ENCODE measurements at places on chromosomes 3 and 15.
A peak's percentile ranks its signal among the peaks of the same experiment; 100 is the strongest.

DNA sequence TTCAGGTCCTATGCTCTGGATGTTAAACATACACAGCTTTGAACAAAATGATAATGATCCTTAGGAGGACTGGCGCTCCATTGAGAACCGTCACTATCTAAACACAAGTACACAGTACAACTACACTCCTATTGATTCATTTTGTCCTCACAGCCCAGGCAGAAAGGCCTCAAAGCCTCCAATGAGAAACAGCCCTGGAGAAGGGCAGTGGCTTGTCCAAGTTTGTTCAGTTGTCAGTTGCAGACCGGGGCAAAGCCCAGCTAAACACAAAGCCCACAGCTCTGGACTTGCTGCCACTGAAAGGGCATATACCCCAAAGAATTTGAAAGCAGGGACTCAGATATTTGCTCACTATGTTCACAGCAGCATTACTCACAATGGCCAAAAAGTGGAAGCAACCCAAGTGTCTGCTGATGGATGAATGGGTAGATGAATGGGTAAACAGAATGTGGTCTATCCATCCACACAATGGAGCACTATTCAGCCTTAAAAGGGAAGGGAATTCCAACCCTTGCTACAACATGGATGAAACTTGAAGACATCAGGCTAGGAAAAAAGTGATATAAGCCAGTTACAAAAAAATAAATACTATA lies 34.7 kb downstream of the NUP210 start:
- DNase-seq, result no peak

- DNase-seq, result no peak
These were observed 245.7 kb downstream of the ADAMTSL3 start for GRCh38 chr15:83899670-83900069.

GRCh38 chr3:79869461-79870312 lies 101.9 kb upstream of the ROBO1 start:
- DNase-seq, result no peak

DNA sequence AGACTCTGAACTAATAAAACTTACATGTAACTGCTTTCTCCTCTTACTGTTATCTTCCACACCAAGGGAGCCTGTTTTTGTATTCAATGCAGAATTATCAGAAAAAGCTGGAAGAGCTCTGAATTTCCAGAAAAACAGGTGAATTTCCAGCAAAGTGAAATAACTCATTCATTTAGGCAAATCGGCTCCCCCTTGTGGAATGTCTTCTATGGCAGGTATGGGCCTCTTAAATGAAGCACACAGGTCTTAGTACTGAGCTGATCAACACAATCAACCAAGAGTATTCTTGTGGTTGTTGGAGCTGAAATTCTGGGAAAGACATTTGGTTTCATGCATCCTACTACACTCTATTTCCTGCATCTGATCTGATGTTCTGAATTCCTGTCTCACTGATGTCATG lies 31.0 kb upstream of the PTPRG start:
- DNase-seq, result peak; percentile 45

DNA sequence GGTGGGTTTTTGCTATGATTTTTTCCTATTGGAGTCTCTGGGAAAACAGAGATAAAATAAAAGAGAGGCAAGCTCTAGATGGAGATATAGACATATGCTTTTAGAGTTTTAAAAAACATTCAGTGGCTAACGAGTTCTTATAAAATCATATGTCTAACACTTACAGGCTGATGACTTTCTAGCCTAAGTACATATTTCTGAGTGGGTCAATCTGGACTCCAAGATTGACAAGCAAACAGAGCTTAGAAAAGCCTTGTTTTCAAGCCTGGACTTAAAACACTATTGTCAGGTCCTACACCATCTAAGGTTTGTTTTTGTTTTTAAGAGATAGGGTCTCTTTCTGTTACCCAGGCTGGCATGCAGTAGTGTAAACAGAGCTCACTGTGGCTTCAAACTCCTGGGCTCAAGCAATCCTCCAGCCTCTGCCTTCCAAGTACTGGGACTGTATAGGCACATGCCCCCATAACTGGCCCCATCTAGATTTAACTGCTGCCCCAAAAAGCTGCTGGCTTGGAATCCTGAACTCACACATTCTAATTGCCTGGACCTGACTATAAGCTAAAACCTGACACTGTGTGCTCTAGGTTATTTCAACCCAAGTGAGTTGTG lies 86.3 kb downstream of the FBXL22 start:
- DNase-seq, result no peak

- DNase-seq, result no peak
These were observed 126.7 kb upstream of the ATP2B2 start for GRCh38 chr3:10632125-10632524.

GRCh38 chr3:73624017-73624820 lies 522 bp downstream of the PDZRN3 start:
- no peak for DNase-seq

DNA sequence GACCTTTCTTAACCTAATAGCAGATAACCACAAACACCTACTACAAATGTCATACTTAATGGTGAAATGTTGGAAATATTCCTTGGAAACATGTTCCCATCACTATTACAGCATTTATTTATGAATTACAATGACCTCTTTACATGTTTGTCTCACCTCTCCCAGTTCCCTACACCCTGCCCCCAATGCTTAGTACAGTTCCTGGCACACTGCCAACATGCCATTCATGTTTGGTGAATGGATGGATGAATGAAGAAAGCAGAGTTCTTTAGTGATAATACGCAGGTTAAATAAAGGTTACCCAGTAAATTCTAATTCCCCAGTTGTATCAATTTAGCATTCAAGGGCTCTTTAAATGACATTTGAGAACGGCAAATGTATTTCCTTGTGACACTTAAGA lies 259.9 kb upstream of the ATP11B start:
- DNase-seq, result peak; percentile 69

DNA sequence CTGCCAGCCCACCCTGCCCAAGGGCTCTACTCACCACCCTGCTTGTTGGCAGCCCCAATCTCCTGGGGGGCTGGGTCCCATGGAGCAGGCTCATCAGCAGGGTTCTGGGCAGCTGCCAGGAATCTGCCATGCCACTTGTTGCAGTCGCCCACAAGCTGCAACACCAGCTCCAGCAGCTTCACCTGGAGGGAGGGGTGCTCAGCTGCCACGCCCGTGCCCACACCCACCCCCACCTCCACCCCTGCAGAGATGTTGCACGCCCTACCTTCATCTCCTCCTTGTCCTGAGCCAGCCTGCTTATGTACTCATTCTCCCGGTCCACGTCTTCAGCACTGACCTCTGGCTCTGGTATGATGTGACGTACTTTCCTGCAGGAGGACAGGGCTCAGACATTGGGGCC lies 77.9 kb upstream of the C2CD4B start:
- no peak for DNase-seq

DNA sequence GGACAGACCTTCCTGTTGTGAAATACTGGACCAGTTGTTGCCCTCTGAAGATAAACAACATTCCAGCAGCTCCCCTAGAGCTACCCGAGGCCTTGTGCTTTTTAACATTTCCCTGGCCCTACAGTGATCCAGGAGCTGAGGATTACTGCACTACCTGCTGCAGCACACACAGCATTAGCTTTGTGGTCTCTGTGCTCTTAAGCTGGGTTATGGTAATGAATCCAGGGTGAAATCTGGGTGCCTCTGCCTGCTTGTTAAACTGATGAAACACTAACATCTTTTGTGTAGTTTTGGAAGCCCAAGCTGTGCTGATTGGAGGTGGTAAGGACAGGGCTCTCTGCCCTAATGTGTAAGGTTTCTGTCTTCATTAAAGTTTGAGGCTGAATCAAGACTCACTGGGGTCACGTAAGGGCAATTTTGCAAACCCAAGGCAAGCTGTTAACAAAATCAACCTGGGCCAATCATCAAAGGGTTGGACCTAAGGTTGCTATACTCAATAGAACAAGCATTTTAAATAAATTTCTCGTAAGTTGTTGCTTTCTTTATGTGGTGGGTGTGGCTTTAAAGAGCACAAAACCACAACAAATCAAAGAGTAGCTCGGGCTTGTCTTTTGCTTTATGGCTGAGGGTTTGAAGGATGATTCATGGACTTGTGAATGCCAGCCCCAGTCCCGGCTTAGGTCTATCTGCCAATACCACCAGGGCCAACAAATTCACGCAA lies 183.9 kb downstream of the TPRG1 start:
- no peak for DNase-seq

GRCh38 chr3:74033806-74034205 lies 409.1 kb upstream of the PDZRN3 start:
- DNase-seq, result no peak

- DNase-seq, result no peak
These were observed 167.0 kb upstream of the ANKRD28 start for GRCh38 chr3:15964605-15965442.

DNA sequence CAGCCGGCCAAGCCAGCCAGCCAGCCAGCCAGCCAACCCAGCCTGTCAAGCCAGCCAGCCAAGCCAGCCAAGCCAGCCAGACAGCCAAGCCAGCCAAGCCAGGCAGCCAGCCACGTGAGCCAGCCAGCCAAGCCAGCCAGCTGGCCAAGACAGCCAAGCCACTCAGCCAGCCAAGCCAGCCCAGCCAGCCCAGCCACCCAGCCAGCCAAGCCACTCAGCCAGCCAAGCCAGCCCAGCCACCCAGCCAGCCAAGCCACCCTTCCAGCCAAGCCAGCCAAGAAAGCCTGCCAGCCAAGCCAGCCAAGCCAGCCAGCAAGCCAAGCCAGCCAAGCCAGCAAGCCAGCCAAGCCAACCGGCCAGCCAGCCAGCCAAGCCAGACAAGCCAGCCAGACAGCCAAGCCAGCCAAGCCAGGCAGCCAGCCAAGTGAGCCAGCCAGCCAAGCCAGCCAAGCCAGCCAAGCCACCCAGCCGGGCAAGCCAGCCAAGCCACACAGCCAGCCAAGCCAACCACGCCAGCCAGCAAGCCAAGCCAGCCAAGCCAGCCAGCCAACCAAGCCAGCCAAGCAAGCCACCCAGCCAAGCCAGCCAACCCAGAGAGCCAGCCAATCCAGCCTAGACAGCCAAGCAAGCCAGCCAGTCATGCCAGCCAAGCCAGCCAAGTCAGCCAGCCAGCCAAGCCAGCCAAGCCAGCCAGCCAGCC lies 199.5 kb downstream of the GOLGA6L6 start:
- no peak for DNase-seq

DNA sequence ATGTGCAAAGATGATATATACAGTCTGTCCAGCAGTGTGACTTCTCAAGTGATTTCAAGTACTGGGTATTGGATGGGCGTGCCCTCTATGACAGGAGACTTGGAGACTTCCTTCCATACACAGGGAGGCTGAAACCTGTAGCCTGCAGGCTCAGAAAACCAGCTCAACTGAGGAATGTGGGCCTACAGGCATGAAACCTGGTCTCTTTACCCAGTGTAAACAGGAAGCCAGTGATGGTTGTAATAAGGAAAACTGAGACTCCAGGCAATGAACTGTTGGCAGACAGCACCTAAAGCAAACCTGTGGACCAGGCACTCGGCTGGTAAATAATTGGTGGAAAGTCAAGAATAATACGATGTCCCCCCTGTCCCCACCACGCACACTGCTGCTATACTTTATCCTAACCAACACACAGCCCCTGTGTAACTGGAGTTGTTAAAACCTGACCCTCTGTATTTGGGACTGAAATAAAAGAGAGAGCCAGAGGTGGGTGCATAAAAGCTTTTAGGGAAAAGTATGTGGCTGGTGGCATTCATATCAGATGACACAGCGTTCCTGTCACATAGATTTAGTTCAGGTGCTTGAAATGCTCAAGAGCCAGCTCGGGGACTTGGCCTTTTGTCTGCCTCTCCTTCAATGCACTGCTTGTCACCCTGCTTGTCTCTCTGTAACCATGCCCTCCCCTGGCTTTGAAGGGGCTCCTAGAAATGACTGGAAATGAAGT lies 144.7 kb downstream of the TPRG1 start:
- no peak for DNase-seq

DNA sequence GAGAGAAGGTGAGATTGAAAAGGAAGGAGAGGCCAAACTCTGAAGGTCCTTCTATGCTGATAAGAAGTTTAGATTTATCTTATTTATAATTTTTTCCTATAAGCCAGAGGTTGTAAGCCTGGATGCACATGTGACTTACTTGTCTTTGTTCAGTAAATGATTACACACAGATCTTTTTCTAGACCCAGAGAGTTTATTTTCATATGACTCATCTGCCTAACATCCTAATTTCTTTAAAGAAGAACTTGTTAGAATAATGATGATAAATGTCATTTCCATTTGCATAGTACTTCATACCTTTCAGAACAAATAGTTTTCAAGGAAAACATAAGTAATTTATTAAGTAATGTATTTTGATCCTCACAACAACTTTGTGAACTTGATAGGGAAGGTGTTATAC lies 434.8 kb upstream of the DPH6 start:
- DNase-seq, result no peak

- peak; percentile 25 for DNase-seq
These were observed 60.4 kb downstream of the KBTBD12 start for GRCh38 chr3:127975153-127976029.

GRCh38 chr15:49328941-49329340 lies 94.1 kb upstream of the FGF7 start:
- DNase-seq, result no peak

DNA sequence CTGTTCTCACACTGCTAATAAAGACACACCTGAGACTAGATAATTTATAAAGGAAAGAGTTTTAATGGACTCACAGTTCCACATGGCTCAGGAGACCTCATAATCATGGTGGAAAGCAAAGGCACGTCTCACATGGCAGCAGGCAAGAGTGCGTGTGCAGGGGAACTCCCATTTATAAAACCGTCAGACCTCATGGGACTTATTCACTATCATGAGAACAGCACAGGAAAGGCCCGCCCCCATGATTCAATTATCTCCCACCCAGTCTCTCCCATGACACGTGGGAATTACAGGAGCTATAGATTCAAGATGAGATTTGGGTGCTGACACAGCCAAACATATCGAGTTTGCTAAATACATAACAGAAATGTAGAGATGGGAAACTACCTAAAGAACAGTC lies 39.5 kb upstream of the DGKG start:
- DNase-seq, result no peak

- DNase-seq, result no peak
These were observed 115.2 kb downstream of the IL1RAP start for GRCh38 chr3:190629088-190629487.

- no peak for DNase-seq
These were observed 33.1 kb upstream of the POLG start for GRCh38 chr15:89367485-89368451.

GRCh38 chr3:1092771-1093170 lies at the start of gene CNTN6:
TSS of gene CNTN6 (plus strand) at chr3:1093024. CDS start at chr3:1148009, 54,985 bp downstream.
- DNase-seq, result peak; percentile 19

DNA sequence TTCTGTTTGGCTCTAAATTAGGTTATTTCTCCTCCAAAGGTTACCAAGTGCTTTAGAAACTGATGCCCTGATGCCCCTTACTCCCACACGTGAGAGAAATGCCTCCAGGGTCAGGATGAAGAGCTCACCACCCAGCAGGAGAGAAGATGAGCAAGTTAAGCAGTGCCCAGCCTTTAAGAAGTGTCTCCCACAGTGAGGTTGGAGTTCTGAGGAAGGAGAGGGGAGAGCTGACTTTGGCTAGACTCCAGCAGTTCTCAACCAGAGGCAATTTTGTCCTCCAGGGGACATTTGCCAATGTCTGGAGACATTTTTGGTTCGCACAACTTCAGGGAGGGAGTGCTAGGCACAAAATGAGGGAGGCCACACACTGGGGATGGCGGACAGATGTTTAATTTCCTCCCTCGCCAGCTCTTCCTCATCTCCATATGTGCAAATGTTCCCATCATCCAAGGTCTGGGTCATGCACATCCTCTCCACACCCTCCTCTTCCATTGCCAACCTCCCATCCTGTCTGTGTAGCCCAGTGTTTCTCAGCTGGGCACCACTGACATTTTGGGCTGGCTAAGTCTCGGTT lies 50.6 kb upstream of the SLC7A14 start:
- no peak for DNase-seq
